ENCODE measurements at places on chromosomes 16 and 17.

DNA sequence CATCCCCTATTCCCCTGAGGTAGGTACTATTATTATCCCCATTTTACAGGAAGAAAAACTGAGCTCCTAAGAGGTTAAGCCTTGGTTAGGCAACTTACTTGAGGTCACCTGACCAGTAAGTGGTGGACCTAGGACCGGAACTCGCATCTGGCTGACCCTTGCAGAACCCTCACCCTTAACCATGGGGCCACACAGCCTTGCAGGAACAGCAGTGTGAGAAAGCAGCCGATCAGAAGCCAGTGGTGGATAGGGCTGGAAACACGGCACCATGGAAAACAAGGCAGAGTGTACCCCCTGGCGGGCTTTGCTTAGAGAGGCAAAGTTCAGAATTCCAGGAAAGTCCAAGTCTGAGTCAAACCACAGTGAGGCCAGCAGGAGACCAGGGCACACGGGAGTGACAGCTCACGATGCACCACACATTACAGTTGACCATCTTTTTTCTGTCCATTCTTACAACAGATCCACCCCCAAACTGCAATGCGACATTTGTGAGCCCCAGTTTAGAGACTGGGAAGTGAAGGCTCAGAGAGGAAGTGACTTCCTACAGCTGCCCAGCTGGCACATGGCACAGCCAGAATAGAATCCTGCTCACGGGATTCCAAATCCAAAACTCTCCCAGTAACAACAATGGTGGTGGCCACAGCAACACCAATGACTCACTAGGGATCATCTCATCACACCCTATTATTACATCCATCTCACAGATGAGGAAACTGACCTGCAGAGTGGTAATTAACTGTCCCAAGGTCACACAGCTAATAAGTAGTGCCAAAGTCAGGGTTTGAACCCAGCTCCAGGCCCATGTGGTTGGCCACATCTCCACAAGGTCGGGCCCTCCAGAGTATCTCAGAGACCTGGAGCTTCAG, 20.3 kb downstream of the KIFC3 start:
- no peak for DNase-seq

- no peak for DNase-seq
Observed at GRCh38 chr17:6479622-6480302, 35.5 kb downstream of the PIMREG start.

- DNase-seq: no peak
Observed at GRCh38 chr16:86508947-86509758, 1.2 kb upstream of the FOXF1 start.

GRCh38 chr16:12177643-12178042, 201.1 kb downstream of the SNX29 start:
- no peak for DNase-seq

DNA sequence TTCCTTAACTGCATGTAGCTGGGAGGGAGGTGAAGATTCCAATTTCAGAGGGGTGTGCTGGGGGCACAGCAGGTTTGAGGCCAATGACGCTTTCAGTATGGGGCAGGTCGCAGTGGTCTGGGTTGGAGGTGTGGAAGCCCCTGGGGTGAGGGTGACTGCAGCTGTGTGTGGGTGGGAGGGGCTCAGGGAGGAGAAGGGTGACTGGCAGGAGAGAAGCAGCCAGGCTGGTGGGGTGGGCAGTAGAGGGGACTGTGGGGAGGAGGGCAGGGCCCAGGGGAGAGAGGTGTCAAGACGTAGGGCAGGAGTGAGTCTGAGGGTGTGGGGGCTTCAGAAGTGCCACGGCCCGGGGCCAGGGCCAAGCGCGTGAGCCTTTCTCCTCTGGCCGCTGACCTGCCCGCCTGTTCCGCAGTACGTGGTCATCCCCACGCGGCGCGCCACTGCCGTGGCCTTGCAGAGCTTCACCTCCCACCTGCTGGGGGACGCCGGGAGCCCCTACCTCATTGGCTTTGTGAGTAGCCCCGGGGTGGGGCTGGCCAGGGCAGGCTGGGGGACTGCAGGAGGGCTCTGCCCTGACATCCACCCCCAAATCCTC, 19.4 kb downstream of the MYBBP1A start:
- DNase-seq: no peak

DNA sequence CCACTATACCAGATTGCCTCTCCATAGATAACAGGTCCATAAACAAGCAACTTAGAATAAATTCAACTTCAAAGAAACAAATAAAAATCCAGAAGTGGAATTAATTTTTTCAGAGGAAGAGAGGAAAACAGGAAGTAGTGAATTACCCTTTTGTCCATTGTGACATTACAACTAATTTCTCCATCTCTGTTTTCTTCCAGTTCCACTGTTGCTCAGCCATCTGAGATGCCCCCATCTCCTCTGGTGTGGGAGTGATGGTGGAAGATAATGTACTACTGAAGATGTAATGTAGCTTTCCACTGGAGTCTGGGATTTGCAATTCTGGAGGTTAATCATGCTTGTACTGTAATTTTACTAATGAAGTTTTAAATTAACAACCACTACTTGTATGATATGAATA, 124.6 kb upstream of the TMEM97 start:
- no peak for DNase-seq

GRCh38 chr16:49023050-49023449, 258.6 kb downstream of the CBLN1 start:
- DNase-seq: no peak

- DNase-seq: no peak
Observed at GRCh38 chr17:4786106-4786511, at the start of gene VMO1. VMO1 (minus strand) TSS chr17:4786364; CDS start chr17:4786352, 12 bp downstream.

DNA sequence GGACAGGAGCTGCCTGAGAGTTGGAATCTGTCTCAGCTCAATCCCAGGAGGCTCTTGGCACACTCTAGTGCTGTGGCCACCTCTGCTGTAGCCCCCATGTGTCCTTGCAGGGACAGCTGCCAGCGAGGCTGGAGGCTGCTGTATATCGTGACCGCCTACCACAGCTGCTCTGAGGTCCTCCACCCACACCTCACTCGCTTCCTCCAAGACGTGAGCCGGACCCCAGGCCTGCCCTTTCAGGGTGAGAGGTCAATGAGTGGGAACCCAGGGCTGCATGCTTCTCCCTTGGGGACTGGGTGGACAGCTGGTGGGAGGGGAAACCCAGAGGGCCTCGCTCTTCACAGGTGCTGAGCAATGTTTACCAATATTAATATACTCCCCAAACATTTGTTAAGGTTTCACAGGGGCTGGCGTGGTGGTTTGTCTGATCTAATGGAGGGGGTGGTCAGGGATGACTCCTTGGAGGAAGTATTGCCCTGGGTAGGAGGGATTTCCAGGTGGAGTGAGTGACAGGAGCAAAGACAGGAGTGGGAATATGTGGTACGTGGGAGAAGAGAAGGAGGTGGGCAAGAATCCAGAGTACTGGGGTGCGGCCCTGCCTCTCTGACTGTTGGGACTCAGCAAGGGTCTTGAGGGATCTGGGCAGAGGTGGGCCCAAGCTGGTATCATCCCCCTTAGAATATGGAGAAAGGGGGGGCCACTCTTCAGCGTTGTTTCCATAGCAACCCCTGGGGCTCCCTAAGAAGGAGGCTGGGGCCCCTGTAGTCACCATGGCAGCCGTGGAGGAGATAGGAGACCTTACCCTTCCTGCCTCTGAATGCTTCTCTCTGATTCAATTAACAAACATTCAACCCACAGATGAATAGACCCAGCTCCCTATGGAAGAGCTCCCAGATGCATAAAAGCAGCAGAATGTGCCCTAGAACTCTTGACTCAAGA, 22.2 kb upstream of the ALKBH5 start:
- DNase-seq: no peak

- DNase-seq: no peak
Observed at GRCh38 chr16:73143576-73144422, 95.9 kb upstream of the ZFHX3 start.

DNA sequence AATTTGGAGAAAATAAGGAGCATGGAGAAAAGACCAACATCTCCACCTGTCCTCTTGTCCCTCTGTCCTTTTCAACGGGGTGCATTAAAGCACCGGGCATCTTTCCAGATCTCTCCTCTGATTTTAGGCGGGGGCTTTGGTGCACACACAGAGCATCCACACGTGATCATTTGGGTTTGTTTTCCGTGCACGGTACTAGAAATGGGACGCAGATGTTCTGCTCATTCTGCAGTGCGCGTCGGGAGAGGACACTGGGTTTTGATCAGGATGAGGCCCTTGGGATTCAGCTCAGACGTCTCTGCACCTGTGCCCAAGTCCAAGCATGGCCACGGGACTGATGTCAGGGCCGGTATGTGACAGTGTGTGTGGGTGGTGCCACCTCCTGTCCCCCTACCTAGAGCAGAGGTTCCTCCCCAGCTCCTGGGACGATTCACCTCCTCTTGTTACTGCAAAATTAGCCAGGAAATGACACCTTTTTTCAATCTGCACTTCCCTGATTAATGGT, 31.9 kb downstream of the PDIA2 start:
- no peak for DNase-seq

- no peak for DNase-seq
Observed at GRCh38 chr16:54216688-54217087, 69.9 kb downstream of the IRX3 start.

DNA sequence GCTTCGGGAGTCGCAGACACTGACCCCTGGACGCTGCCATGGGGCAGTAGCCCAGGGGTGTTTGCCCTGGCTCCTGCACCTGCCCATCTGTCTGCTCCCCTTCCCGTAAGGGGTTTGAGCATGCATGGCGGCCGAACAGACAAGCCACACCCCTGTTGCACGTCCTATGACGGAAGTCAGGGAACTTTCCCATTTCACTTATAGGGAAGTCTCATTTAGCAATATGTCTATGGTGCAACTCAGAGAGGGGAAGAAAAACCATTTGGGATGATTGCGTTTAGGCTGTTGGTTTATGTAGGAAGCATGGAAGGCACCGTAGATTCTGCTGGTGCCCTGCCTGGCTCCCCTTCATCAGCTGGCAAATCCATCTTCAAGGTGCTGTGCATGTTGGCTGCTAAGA, 112.5 kb downstream of the HAPSTR1 start:
- no peak for DNase-seq

- no peak for DNase-seq
Observed at GRCh38 chr17:15090533-15090932, 174.6 kb downstream of the PMP22 start.

GRCh38 chr16:71840052-71840451, 5.7 kb upstream of the ATXN1L start:
- DNase-seq: no peak

- DNase-seq: no peak
Observed at GRCh38 chr17:36127199-36127893, 23.7 kb downstream of the CCL4 start.

DNA sequence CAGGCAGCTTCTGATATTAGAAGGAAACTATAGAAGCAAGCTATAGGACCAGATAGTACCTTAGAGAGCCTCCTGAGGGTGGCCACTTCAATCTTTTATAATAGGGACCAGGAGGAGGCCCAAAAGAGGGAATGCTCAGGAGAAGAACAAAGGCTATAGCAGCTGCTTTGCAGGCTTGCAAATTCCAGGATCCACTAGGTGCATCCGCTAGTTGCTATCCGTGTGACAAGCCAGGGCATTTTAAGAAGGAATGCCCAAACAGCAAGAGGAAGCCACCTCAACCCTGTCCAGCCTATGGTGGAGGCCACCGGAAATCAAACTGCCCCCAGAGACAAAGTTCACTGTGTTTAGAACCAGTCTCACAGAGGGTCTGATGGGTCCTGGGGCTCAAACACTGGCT, 192.6 kb upstream of the KIF2B start:
- DNase-seq: no peak

GRCh38 chr17:44769647-44770084, 10.9 kb downstream of the ADAM11 start:
- DNase-seq: no peak

GRCh38 chr16:87850009-87851006, 19.0 kb downstream of the SLC7A5 start:
- DNase-seq: peak; percentile 88

DNA sequence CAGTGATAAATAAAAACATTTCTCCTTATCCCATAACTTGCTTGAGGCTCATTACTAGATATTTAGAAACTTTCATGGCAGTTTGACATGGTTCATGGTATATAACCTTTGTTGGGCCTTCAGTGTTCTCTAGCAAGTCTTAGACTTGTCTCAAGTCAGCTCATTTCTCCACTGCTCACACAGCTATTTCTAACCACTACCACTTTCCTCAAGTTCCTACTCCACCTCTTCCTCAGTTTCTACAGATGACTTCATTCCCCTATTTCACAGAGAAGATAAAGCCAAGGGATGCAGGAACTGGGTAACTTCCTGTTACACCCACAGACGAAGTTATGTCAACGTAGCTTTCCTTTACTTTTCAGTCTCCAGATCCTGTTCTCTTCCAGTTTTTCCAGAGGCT, 23.2 kb downstream of the NLK start:
- DNase-seq: no peak

- DNase-seq: no peak
Observed at GRCh38 chr17:5797447-5798050, 213.2 kb upstream of the NLRP1 start.

GRCh38 chr16:2675714-2676113, 6.6 kb upstream of the KCTD5 start:
- DNase-seq: no peak

GRCh38 chr16:85607321-85607765, 5.8 kb upstream of the GSE1 start:
- peak; percentile 57 for DNase-seq

DNA sequence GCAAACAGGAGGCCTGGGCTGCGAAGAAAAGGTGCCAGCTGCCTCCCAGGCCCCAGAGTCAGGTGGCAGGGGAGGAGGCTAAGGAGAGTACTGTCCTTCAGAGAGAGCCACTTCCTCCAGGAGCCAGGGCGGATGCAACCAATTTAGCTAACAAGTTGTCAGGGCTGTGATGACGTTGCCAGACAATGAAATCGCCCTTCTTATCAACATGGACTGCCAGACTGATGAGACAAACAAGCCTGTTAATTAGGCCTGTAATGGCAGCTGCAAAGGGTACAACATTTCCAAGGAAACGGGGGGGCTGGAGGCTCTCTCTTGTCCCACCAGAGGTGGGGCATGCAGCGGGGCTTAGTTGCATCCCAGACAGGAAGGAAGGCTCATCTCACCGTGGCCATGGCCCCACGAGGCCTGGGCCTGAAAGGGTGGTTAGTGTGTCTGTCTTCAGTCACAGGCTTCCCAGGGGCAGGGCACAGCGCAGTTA, 111.8 kb downstream of the SDK2 start:
- DNase-seq: peak; percentile 82

DNA sequence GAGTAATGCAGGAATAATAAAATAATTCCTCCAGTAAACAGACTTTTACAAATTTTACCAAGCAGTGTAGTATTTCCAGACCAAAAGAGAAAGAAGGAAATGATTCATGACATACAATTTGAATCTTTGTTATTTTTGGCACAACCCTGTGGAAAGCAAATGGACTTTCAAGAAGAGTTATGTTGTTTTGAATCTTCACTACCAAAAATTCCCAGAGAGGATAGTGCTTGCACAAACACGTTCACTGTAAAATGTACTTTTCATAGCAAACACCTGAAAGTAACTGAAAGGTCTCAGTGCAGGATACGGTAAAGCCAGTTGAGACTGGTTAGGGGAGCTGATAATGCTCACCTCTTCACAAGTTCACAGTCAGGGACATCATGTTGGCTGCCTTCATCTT, 107.1 kb downstream of the USP22 start:
- no peak for DNase-seq

DNA sequence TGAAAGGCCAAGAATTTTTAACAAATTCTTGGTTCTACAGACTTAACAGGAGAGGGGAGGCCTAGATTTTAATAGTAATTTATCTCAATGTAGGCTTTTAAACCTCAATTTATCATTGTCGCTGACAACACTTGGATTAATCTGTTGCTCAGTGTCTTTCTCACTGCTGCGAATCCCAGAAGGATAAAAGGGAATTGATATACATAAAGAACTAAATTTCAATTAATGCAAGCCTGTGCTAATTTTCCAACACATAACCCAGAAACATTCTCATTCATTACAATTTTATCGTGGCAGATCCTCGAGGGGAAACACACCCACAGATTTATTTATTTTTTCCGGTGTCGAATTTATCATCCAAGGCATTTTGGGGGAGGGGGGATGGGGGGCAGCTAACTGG, 98.1 kb downstream of the WSCD1 start:
- no peak for DNase-seq
